ENCODE measurements at places on chromosomes 12 and 14.

GRCh38 chr12:113845900-113846674 is 120.0 kb downstream of the RBM19 start:
- no peak for DNase-seq

DNA sequence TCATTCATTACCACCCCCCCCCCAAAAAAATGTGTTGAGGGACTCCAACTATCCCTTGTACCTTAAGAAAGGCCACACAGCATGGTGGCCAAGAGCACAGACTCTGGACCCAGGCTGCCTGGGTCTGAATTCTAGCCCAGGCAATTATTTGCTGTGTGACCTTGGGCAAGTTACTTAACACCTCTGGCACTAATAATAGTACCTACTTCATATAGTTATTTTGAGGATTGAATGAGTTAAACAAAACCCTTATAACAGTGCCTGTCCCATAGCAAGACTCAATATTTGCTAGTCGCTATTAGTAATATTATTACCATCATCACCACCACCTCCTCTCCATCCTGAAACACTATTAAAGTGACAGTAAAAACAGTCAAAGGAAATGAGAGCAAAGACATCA is 37.2 kb downstream of the NT5DC3 start:
- no peak for DNase-seq

DNA sequence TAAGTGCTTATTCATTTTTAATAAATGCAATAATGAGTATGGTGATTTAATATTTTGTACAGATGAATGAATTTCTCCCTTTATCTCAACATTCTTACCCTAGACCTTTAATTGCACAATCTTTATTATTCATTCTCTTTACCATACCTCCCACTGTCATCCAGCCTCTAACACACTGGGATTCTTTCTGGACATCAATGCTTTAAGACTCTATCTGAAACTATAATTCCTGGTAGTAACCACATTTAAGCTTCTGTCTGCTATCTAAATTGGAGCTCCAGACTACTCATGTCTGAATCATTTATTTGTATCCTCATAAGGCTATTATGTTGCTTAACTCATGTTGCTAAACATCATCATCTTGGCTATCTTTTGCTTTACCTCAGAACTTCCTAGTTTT is 270.2 kb downstream of the ALG10B start:
- DNase-seq: no peak

GRCh38 chr12:11768233-11768965 is 118.9 kb downstream of the ETV6 start:
- DNase-seq: no peak

GRCh38 chr14:24278424-24278823 is 7.0 kb upstream of the RABGGTA start:
- DNase-seq: no peak

DNA sequence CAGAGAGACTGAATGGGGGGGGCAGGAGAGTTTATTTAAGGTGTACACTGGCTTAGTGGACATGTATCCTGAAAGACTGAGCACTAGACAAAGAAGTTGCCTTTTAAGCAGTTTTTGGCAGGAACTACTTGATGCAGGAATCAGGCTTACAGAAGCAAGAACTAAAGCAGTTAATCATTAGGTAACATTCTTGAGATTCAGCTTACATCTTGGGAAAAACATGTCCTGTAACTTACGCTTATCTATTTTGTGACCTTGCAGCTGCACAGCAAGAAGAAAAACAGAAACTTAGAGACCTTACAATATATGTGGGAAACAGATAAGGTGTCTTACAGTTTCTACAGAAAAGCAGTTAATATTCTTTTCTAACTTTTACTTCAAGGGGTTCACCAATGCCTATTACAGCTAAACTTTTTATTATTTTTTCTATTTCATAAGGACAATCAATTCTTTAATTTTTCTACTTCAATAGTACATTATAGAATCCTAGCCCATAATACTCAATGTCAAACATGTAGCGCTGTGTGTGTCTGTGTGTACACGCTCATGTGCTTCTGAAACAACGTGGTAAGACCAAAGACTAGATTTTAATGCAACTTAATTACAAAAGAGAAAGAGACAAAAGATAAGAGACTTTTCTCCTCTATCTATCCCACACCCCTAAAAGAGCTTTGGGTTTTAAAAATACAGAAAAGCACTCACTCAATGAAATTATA is 276.9 kb downstream of the PRKD1 start:
- DNase-seq: no peak

GRCh38 chr12:103013741-103014300 is 56.3 kb downstream of the ASCL1 start:
- no peak for DNase-seq

DNA sequence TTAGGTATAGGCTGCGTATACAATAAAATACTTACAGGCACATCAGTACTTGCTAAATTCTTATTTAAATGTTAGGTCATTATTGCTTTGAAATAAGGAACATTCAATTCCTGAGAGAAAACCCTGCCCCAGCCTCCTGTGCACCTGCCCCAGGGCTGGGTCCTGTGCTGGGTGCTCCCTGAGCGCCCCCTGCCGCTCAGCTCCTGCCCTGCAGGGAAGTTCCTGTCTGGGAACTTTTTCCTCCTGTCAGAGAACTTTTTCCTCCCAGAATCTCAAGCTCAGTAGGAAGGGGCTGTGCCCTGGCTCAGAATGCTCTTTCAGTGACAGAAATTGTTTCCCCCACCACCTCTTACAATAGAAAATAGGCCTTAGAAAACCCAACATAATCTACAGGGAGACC is 751.1 kb downstream of the TMEM121 start:
- no peak for DNase-seq

GRCh38 chr14:94486883-94487282 is 10.9 kb upstream of the SERPINA9 start:
- DNase-seq: no peak

GRCh38 chr12:58272461-58272860 is 331.1 kb downstream of the ATP23 start:
- no peak for DNase-seq

- DNase-seq: peak; percentile 59
These were observed 139.8 kb upstream of the PWP1 start for GRCh38 chr12:107545737-107546353.

DNA sequence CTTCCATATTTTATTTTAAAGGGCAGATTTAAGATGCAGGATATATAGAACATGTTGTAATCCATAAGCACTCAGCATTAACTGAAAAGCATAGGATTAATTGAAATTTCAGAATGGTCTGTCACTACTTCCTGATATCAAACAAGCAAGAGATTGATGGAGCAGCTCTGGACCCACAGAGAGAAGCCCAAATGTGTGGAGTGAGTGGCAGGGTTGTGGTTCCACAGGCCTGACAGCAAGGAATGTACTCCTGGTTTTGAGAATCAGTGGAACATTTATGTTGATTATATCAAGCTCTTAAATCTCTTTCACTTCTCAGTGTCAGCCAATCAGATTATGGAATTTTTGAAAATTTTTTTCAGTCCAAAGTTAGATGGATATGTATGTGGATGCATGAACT is 267.6 kb upstream of the PRICKLE1 start:
- DNase-seq: no peak

DNA sequence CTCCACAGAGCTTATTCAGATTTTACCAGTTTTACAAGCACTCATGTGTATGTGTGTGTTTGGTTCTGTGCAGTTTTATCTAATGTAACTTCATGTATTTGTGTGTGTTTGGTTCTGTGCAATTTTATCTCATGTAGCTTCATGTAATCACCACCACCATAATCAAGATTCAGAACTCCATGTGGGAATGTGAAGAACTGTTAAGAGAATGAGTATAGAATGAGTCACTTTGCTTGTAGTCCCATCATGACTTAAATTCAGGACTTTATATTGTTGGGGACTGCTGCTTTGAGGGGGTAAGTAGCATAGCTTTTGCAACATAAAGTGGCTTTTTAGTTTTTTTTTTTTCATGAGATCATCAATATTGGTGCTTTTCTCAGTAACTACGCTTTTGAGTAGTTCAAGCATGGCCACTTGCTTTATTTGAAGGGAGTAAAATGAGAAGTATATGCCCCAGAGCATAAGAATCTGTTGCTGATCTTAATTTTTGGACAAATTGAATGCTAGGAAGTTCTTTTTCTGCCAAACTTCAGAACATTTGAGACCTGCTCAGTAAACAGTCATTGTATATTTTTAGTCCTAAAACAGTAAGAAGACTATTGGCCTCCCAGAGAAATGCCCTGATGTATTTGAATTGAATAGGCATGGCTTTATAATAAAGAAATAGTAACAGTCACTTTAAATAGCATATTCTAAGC is 28.8 kb downstream of the PROX2 start:
- no peak for DNase-seq

- DNase-seq: peak; percentile 70
These were observed 86.3 kb downstream of the VWF start for GRCh38 chr12:6038160-6038559.

DNA sequence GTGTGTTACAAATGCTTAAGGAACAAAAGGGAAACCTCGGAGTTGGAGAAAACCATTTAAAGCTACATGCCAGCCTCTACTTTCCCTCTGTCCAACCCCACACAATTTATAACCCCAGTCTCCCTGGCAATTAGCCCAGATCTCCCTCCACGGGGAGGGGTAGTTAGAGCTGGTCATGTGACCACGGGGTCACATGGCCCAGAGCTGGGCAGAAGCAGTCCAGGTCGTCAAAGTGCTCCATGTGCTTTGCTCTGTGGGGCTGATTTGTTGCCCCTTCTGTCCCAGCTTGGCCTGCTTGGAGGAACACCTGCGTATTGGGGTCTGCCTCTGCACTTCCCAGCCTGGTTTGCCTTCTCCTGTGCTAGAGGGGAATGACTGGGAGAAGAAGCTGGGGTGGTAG is 219.1 kb downstream of the RBM19 start:
- DNase-seq: no peak

DNA sequence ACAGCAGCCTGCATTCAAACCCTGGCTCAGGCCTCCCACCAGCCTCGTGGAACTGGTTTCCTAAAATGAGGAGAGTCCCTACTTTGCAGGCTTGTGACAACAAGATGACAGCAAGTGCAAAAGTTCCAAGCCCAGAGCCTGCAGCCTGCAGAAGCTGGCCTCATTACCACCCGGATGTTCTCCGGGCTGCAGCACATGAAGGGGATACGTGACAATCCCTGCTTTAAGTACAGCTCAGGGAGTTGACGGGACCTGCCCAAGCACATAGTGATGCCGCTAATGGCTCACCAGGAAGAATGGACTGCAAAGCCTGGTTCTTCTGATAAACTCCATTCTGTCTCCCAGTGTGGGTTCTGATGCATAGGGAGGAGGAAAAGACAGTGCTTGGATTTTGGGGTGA is 15.0 kb downstream of the SSH1 start:
- DNase-seq: no peak

GRCh38 chr12:104974626-104975290 is 11.4 kb upstream of the NOPCHAP1 start:
- DNase-seq: peak; percentile 23

DNA sequence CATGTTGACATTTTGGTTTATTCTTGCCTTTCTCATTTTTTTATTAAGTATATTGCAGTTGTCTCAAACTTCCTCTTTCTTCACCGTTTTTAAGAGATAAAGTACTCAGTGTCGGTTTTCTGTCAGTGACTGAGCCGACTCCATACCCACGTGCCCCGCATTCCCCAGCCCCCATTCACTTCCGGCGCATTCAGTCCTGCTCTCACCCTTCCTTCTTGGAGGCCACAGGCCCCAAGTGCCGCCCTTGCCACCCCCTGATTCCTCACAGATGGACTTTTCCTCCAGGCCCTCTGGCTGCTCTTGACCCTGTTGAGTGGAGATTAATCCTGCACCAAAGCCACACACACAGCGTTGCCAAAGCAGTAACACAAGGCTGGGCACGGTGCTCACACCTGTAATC is 19.1 kb upstream of the DNAH10 start:
- no peak for DNase-seq

- no peak for DNase-seq
These were observed 105.1 kb upstream of the DCN start for GRCh38 chr12:91287753-91288152.

DNA sequence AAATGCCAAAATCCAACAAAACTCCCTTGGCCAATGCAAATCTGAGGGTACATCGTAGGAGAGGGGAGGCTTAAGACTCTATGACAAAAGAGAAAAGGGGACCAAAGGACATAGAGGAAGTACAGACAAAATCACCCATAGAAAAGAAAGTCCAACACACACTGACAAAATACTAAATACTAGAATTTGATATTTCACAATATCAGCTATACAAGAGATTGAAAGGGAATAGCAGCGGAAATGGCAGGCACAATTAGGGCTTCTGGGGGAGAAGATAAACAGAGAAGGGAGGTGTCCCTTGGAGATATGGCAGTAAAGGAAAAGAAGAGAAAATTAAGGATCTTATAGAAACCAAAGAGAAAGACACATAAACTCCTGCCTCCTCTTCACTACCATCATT is 29.0 kb downstream of the ATP2B1 start:
- no peak for DNase-seq

- peak; percentile 65 for DNase-seq
These were observed 13.8 kb downstream of the FBRSL1 start for GRCh38 chr12:132503618-132504204.

GRCh38 chr12:118312578-118312977 is 60.1 kb downstream of the TAOK3 start:
- no peak for DNase-seq

GRCh38 chr12:52307836-52308805 is 13.1 kb downstream of the KRT83 start:
- peak; percentile 83 for DNase-seq

GRCh38 chr12:55036326-55037115 is 16.7 kb downstream of the NEUROD4 start:
- DNase-seq: no peak

GRCh38 chr12:124386661-124387527 is 92.0 kb downstream of the RFLNA start:
- DNase-seq: no peak

- no peak for DNase-seq
These were observed 16.2 kb downstream of the KRT80 start for GRCh38 chr12:52175371-52176350.

DNA sequence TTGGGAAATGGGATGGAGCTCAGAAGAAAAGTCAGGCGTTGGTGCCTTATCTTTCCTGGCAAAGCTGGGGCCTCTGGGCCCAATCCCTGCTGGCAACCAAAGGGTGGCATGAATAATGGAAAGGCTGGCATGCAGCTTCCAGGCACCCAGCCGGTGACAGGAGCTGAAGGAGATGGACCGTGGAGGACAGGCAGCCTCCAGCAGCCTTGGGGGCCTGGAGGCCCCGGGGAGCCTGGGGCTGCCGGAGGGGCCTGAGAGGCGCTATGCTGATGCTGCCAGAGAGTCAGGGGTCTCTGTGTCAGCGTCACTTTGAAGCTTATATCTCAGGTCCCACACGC is 38.2 kb upstream of the EML1 start:
- no peak for DNase-seq

- DNase-seq: peak; percentile 37
These were observed 790 bp downstream of the NEDD1 start for GRCh38 chr12:96907671-96908422.

DNA sequence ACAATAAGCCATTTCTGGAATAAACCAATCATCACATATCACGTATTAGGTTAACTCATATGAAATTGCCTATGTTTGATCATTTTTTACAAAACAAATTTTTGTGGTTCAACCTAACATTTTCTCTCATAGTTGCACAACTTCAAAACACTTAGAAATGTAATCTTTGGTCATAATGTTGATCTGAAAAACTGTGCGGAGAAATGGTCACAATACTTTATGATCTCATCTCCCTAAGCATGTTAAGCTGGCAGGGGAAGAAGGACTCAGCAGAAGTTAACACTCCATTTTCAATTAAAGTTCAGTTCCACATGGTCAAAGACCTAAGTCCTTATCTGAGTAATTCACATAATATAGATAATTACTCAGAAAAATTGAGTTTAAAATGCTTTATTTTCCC is 194.8 kb downstream of the CAPZA3 start:
- DNase-seq: peak; percentile 60
